ENCODE measurements at places on chromosomes 6 and 20. TPM values are rescaled to one million over a fixed set of nuclear protein-coding genes. Genes with fewer than 3 reads are reported as not detected.

RHAG gene
- total RNA-seq, result not detected

LTV1 gene
- total RNA-seq, result 63.8 TPM

HRH3 gene
- total RNA-seq, result not detected

PLA2G7 gene
- not detected for total RNA-seq

GRCh38 chr20:36097337-36098151 lies 57.0 kb upstream of the EPB41L1 start:
- no peak overlapping the region for H3K4me3 ChIP-seq
- no peaks in the 10 kb centered on the region for H3K36me3 ChIP-seq
- H3K27ac ChIP-seq, result no peak overlapping the region
- peaks cover 24% of the 10 kb centered on the region for H3K27me3 ChIP-seq
- H3K4me1 ChIP-seq, result peaks cover 15% of the 10 kb centered on the region

DNA sequence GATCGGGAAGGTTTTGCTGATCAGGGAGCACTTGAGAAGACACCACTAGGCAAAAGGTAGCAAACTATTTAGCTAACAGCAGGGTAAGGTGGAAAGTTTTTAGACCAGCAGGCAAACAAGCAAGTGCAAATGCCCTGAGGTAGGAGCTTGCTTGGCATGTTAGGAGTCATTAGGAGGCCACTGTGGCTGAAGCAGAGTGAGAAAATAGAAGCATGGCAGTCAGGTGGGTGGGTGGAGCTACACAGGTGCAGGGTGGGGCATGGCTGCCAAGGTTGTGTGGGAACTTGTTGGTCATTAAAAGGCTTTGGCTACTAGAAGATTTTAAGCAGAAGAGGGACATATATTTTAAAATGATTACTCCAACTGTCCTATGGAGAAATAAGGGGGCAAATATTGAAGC lies 77.3 kb downstream of the EDN1 start:
- no peaks in the 10 kb centered on the region for H3K4me1 ChIP-seq
- H3K27ac ChIP-seq, result no peak overlapping the region
- H3K36me3 ChIP-seq, result no peaks in the 10 kb centered on the region
- DNase-seq, result no peak
- no peak overlapping the region for H3K4me3 ChIP-seq

GRCh38 chr20:40336533-40336932 lies 352.5 kb downstream of the MAFB start:
- DNase-seq, result peak; percentile 21
- no peaks in the 10 kb centered on the region for H3K4me1 ChIP-seq
- no peak overlapping the region for H3K27ac ChIP-seq
- H3K4me3 ChIP-seq, result no peak overlapping the region
- H3K36me3 ChIP-seq, result no peaks in the 10 kb centered on the region

- H3K27me3 ChIP-seq, result no peaks in the 10 kb centered on the region
- no peak overlapping the region for H3K4me3 ChIP-seq
- H3K36me3 ChIP-seq, result peaks cover 66% of the 10 kb centered on the region
- peak overlapping the region; percentile 28 for H3K27ac ChIP-seq
- DNase-seq, result no peak
These were observed 27.2 kb downstream of the PANK2 start for GRCh38 chr20:3916364-3916763.

DNA sequence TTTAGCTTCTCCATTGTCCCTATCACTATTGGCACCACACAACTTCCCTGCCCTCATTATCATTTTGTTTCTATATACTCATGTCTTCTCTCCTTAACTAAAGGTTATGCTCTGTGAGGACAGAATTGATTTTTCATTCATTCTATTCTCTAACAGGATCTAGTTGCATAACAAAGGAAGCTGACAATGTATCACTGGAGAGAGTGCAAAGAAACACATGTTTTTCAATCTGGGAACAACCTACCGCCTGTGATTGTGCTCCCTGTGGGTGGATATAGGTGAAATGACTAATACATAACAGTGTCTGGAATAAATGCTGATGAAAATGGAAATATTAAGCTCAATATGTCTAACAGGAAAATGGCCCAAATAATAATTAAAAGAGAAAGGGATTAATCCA lies 56.6 kb downstream of the COL12A1 start:
- no peak overlapping the region for H3K27ac ChIP-seq
- H3K27me3 ChIP-seq, result peaks cover 5% of the 10 kb centered on the region
- H3K4me3 ChIP-seq, result no peak overlapping the region
- no peak for DNase-seq
- no peaks in the 10 kb centered on the region for H3K36me3 ChIP-seq
- H3K4me1 ChIP-seq, result peaks cover 5% of the 10 kb centered on the region

GRCh38 chr6:144069506-144069905 lies 25.9 kb downstream of the SF3B5 start:
- H3K27me3 ChIP-seq, result peaks cover 2% of the 10 kb centered on the region
- H3K4me1 ChIP-seq, result peaks cover 28% of the 10 kb centered on the region
- no peak for DNase-seq

DNA sequence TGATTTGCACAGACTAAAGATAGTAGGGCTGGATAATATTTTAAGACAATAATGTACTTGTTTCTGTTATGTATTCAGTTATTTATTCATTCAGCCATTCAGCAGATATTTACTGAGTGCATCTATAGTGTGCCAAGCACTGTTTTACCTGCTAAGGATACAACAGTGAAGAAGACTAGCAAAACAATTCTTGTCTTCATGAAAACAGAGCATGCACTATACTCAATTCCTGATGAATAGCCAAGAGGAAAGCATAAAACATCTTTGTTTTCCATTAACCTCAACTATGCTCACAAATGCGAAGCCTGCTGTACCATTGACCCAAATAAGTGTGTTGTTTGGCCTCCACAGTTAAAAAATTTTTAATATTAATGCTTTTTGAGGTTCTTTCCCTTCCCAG lies 436.7 kb downstream of the BCKDHB start:
- no peaks in the 10 kb centered on the region for H3K36me3 ChIP-seq
- peaks cover 22% of the 10 kb centered on the region for H3K4me1 ChIP-seq
- no peak for DNase-seq
- no peaks in the 10 kb centered on the region for H3K27me3 ChIP-seq

GRCh38 chr6:53587291-53587690 lies 42.4 kb upstream of the GCLC start:
- no peak for DNase-seq
- no peaks in the 10 kb centered on the region for H3K36me3 ChIP-seq
- no peaks in the 10 kb centered on the region for H3K4me1 ChIP-seq
- H3K27me3 ChIP-seq, result peaks cover 3% of the 10 kb centered on the region

GRCh38 chr20:5969348-5969935 lies 19.0 kb downstream of the MCM8 start:
- peaks cover 2% of the 10 kb centered on the region for H3K4me1 ChIP-seq
- no peak for DNase-seq
- H3K27ac ChIP-seq, result no peak overlapping the region
- no peaks in the 10 kb centered on the region for H3K27me3 ChIP-seq

- no peak for DNase-seq
- no peaks in the 10 kb centered on the region for H3K36me3 ChIP-seq
- H3K4me3 ChIP-seq, result no peak overlapping the region
- H3K27me3 ChIP-seq, result no peaks in the 10 kb centered on the region
- no peaks in the 10 kb centered on the region for H3K4me1 ChIP-seq
These were observed 102.4 kb upstream of the CNR1 start for GRCh38 chr6:88268508-88268907.

Measured in activated CD4-positive, alpha-beta T cell treated with anti-CD3 and anti-CD28 coated beads, Interleukin-2, amount 10 ng/mL, durations not matched to agents 24 days and 14 days (primary cell).